ENCODE measurements at places on chromosomes 5 and 9. TPM values are rescaled to one million over a fixed set of nuclear protein-coding genes. Genes with fewer than 3 reads are reported as not detected.

Gene ANKDD1B
- polyA plus RNA-seq: 1.0 TPM

Gene POC5
- polyA plus RNA-seq: 7.9 TPM

Gene ENTPD8
- polyA plus RNA-seq: 0.46 TPM

Gene PCDHB13
- 2.4 TPM for polyA plus RNA-seq
